ENCODE measurements at places on chromosomes 5 and 9.

- no peak for DNase-seq
These were observed 10.8 kb upstream of the CCDC69 start for GRCh38 chr5:151234476-151235238.

- peak; percentile 3 for DNase-seq
These were observed 117.2 kb upstream of the TBCA start for GRCh38 chr5:77893225-77893860.

DNA sequence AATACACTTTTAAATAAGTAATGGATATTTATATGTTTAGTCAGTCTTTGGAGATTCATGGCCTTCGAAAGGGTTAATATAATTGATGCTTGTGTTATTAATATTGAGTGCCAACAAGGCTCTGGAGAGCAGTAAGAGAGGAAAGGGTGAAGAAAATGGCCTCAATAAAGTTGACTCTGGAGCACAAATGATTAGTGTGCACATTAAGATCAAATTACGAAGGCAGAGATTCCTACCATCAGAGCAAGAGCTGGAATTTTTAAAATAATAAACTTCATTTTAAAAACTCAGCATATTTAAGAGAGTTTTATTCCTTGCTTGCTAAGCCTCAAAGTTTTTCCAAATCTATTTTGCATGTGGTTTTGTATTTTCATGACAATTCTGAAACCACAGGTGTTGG, 14.8 kb downstream of the SLC44A1 start:
- no peak for DNase-seq

DNA sequence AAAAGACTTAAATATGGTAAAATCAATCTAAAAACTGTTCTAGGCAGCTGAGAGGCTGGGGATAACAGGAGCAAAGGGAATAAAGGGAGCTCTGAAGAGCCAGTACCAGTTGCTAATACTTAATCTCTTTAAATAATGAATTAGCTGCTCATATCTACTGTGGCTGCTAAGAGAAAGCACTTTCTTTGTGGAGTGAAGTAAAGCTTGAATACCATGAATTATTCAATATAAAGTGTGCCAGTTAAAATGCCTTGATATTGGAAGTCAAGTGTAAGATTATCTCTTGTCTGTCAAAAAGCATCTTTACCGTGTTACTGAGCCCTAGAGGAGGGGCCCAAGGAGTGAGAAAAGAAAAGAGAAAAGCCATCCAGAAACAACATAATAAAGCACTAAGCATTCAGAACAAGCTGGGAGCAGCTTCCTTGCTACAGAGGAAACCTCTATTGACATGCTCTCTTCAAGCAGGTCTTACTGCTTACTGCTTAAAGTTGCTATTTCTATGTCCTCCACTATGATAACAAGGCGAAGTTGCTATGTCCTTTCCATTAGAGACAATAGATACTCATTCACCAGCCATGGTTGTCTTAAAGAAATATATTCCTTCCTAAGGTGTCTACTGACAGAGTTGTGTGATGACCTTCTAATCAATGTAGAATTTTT, 297.4 kb downstream of the CETN3 start:
- DNase-seq: no peak

- DNase-seq: no peak
These were observed 28.5 kb downstream of the GOLGA2 start for GRCh38 chr9:128247226-128247803.

GRCh38 chr5:93576994-93577853, 3.8 kb downstream of the NR2F1-AS1 start:
- DNase-seq: no peak

GRCh38 chr9:27189426-27189825, 80.4 kb downstream of the TEK start:
- DNase-seq: no peak

- DNase-seq: no peak
These were observed 273.3 kb upstream of the ADAMTS16 start for GRCh38 chr5:4866817-4867216.

DNA sequence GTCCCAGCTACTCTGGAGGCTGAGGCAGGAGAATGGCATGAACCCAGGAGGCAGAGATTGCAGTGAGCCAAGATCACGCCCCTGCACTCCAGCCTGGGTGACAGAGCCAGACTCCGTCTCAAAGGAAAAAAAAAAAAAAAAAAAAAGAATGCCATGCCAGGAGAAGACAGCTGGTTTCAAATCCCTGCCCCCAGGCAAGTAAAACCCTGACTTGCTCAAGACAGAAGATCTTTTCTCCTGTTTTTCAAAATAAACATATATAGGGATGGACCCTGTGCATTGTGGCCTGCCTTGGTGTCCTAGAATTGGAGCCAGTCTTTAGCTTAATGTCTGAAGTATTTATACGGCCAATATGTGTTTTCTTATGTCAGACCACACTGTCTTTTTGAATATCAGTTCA, 177.1 kb downstream of the NR3C1 start:
- DNase-seq: no peak

- DNase-seq: no peak
These were observed 2.1 kb upstream of the SLC12A7 start for GRCh38 chr5:1113805-1114586.

DNA sequence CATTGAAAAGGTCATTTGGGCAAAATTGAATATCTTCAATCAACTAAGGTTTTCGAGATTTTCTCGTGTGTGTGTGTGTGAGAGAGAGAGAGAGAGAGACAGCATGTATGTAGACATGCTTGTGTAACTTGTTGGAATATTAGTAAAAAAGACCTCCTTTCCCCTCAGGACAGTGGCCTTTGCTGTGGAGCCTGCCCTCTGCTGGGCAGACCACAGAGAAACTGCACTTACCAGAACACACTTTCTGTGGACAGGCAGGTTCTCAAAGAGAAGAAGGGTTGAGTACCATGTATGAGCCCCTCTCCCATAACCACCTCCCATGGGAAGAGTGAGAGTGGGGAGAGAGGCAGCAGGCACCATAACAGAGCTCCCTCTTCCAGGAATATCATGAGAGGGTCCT, 45.6 kb downstream of the CFAP90 start:
- no peak for DNase-seq

- DNase-seq: no peak
These were observed 144.6 kb upstream of the FBN2 start for GRCh38 chr5:128682669-128683068.

DNA sequence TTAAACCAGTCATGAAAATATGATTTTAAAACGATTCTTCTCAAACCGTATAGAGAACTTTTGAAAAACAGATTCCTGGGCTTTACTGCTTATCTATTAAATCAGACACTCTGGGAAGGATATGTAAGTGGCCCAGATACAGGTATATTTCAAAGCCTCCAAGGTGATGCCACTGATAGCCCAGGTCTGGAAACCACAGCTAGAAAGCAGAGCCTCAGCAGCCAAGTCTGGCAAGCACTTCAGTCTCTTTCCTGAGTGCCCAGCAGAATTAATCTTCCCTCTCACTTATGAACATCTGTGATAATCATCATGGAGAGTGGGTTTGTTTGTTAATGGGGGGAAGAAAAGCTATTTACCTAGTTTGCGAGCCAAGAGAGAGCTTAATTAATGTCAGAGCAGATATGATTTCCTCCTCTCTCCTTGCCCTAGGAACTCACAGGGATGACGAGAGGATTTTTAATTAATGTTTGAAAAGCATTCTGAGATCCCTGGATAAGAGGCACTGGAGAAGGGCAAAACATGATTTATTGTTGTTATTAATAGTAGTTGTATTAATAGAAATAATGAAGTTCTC, 368.4 kb downstream of the TLE1 start:
- DNase-seq: no peak

GRCh38 chr5:103295424-103295823, 36.9 kb downstream of the MACIR start:
- DNase-seq: no peak

DNA sequence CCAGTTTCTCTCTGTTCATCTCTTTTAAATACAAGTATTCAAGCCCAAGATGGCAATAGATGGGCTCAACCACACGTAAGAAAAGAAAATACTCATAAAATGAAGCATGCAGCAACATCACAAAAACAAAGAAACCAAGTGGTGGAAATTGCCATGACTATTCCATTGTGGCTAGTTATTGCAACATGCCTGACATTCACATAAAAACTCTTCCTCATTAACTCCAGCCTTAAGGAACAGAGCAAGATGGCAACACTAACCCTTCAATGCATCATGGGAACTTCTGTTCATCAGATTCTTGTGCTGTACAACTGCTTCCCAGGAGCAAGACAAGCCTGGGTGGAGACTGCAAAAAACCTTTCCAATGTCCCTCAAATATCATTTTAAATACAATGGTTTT, 1.4 kb upstream of the GLIS3 start:
- no peak for DNase-seq

DNA sequence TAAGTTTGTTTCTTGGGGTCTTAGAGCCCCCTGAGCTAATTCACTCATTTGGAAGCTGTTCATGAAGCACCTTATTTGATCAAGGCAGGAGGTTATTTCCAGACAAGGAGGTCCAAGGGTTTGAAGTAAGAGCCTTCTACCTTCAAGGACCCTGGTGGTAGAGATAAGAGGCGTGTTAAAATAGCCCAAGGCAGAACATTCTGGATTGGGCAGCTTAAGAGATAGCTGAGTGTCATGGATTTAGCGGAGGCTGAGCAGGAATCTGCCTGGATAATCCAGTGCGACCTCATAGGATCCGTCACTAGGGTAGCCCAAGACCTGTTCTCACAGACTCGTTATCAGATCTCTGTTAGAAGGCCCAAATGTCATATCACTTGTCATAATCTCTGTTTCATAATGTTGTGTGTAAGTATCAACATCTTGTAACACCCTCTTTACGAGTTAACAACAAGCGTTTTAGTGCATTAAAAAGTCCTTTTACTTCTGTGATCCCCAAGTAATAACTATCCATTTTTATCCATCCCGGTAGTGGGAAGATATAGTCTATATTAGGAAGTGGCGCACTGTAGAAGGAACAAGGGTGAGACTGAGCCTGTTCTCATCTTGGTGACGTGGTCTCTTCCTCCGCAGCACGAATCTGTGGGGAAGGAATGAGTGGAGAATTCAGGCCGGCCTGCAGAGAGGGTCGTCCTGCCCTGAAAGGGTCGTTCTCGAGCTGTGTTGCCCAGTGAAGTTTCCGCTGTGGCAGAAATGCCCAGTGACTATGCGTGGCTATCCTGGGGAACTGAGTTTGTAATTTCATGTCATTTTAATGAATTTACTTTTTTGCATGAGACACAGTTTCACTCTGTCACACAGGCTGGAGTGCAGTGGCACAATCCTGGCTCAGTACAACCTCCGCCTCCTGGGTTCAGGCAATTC, 28.8 kb downstream of the SLC25A25 start:
- DNase-seq: no peak

DNA sequence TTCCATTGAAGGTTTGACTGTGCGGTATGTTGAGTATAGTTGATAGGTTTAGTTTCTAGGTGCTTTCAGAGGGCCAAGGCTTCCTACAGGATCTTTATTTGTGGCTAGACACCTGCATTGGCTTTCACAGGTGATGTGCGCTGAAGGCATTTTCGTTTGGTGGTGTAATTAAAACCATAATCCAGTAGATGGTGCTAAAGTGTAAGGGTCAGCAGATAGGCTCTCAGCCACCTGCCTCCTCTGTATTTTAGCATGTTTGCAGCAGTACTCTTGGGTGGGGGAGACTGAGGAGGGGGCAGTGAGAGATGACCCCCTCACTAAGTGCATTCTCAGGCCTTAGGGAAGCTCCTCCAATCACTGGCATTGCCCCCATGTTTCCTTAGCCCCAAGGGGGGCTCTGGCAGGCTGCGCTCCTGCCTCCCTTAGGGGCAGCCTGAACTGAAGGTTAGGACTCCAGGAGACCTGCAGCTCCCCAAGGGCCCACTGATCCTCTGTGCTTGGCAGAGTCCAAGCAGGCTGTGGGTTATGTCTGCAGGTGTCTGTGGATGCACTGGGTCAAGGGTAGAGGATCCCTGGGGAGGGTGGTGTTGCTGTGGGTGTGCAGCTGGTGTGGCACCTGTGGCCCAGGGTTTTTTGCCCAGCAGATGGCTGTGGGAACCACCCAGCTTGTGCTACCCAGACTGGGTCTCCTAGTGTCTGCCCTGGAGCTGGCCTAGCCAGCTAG, 23.4 kb downstream of the CDK20 start:
- DNase-seq: peak; percentile 12

DNA sequence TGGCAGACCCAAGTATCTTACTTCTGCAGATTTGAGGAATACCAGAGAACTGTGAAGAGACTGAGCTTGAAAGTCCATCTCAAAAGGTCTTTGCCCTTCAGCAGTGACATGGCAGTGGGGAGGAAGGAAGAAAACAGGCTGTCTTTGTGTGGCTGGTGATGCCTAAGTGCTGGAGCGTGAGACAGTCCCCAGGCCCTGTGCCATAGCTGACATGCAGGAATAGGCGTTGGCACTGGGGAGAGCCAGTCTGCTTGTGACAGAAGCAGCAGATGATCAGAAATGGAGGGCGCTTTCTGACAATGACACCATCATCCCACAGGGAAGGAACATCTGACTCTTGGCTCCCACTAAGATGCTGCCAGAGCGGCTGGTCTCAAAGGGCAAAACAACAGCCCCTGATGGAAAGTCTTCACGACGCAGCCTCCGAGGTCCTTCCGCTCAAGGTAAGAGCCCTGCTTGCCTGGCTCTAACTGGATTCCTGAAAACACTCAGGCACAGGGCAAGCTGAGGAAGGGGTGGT, 15.5 kb upstream of the GLRX start:
- DNase-seq: no peak

DNA sequence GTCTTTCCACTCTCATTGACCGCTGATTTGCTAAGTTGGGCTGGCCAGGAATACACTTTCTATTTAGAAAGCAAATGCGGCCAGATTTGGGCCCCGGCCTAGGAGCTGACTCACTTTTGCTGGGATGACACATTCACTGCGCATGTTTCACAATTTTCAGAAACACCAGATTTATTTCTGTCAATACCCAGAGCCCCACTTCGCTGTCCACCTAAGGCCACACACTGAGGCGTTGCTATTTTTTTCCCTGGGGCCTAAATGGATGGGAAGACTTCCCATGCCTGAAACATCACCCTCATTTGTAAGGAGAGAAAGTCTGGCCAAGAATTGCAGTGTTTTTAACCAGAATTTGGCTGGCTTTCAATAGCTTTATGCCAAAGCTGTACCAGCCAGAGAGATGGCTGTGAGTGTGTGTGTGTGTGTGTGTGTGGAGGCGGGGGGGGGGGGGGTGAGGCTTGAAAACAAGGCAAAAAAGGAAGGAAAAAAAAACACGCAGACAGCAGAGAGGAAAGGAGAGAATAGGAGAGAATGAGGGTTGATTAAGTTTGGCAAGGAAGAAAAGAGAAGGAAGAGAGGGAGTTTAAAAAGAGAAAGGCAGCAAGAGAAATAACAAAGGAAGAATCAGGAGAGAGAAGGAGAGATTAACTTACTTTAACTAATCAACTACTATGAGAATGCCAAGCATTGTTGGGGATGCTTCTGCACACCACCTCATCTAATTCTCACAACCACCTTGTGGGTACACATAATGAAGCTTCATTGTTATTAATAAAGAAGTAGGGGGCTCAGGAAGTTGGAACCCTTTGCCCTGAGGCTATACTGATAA, 261.4 kb upstream of the KLF4 start:
- DNase-seq: no peak
